ENCODE measurements at places on chromosomes 16 and 17.

GRCh38 chr16:24204150-24204665 is 51.9 kb upstream of the CACNG3 start:
- no peak for DNase-seq

GRCh38 chr16:27202923-27203506 is 311 bp upstream of the KDM8 start:
- DNase-seq: peak; percentile 93

- no peak for DNase-seq
These were observed 310.2 kb upstream of the SALL1 start for GRCh38 chr16:51461255-51461654.

GRCh38 chr17:64441772-64442540 is 7.0 kb upstream of the MILR1 start:
- DNase-seq: peak; percentile 35

GRCh38 chr17:4616476-4616875 is 25.0 kb downstream of the ALOX15 start:
- DNase-seq: no peak

- no peak for DNase-seq
These were observed 29.8 kb upstream of the RASD1 start for GRCh38 chr17:17525956-17526355.

DNA sequence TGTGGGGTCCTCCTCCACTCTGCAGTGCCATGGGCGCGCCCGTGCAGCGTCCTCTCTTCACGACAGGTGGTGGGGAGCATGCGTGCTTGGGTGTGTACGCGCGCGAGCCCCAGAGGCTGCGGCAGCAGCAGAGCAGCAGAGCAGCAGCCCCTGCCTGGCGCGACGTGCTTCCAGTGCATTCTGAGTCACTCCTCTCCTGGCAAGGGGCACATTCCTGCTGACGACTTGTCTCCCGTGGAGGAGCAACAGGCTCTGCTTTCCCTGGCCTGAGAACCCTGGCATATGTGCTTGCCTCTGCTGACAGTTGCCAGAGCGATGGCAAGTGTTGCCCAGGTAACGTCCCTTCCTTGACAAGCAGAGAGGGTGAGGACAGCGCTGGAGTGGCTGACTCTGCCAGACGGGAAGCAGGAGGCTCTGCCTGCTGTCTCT is 133.8 kb upstream of the PLCG2 start:
- no peak for DNase-seq

DNA sequence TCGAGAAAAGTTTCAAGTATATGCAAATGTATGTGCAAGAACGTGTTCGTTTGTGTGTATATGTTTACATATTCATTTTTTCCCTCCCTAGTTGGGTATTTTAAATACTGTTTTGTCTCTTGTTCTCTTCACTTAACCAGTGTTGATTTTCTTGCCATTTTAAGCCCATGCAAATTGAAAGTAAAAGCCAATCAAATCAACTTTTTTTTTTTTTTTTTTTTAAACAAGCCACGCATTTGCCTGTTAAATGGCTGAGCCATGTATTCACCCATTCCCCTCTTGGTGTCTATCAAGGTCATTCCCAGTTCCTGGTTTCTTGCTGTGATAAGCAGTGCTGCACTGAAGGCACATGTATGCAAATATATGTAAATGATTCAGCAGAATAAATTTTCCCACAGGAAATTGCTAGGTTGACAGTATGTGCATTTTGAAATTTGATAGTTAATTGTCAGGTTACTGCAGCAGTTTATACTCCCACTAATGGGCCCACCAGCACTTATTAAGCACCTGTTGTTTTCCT is 12.2 kb downstream of the ABCC1 start:
- no peak for DNase-seq

DNA sequence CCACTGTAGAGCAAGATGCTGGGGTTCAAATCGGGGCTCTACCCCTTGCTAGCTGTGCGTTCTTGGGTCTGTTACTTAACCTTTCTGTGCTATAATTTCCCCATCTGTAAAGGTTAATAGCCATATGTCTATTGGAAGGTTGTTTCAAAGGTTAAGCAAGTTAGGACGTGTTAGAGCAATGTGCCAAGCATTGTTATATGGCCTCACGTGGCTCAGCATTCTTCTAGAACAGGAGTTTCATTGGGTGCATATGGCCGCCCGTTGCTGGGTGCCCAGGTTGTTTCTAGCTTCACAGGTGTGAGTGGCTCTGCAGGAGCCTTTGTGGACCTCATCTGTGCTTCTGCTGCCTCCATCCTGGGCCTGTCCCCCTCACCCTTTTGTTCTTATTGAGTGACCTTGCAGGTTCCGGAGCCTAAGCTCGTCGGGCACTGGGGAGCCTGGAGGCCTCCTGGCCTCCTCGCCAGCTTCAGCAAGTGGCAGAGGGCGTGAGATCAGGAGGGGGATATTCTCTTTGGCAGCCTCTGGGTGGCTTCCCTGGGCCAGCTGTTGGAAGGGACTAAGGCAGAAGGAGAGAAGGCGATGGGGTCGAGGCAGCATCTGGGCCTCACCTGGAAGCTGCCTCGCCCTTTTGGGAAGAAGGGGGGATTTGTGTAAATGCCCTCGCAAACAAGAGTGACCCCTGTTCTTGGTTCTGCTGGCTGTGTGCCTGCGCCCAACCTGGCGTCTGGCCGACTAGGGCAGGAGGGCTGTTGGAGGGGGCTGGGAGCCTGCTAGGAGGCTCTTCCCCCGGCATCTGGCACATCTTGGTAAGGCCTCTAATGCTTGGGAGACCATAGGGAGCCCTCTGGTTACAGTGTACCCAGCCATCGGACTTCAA is 80.2 kb upstream of the CIBAR2 start:
- DNase-seq: no peak

DNA sequence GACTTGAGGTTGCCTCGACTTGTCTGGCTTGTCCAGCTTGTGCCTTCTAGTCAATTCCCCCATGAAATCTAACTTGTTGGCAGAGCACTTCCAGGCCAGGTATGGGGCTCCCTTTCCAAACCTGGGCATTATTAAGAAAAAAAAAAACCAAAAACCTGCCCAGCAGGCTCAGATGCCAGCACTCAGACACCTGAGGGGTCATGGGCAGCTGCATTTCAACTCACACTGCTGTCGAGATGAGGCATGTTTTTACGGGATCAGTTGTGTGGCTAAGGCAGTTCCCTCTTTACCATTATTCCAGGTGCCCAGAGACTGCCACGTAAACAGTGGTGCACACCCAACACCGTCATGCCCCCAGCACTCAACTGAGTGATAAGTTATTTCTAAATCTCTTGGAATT is 17.8 kb downstream of the TMEM11 start:
- DNase-seq: no peak

DNA sequence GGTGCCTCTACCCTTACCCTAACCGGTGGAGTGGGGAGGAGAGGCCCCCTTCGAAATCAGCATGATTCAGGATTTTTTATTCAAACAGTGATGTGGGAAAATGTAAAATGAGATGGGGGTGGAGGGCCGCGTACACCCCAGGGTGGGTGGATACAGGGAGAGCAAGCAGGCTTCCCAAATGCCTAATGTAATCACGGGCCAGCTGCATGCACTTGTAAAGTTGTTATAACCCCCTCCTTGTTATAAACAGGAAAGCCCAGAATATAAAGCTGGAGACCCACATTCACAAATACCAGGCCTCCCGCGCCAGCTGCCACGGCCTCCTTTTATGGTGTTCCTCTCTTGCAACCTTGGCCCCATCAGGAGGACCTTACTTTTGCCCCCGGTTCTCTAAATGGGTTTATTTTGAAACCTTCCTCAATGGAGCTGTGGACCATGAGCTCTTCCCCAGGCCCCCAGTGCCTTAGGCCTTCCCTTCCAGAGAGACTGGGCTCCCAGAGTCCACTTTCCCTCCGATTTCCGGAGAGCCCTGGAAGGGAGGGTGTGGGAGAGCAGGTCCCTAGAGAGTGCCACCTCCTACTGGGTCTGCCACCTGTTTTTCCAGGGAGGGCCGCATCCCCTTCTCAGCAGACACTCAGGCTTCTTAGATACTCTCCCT is 906 bp upstream of the FOXL1 start:
- DNase-seq: no peak

GRCh38 chr17:72702998-72703397 is 389.5 kb downstream of the SLC39A11 start:
- DNase-seq: no peak

- DNase-seq: no peak
These were observed 381.0 kb upstream of the TNRC6C start for GRCh38 chr17:77577491-77577890.

DNA sequence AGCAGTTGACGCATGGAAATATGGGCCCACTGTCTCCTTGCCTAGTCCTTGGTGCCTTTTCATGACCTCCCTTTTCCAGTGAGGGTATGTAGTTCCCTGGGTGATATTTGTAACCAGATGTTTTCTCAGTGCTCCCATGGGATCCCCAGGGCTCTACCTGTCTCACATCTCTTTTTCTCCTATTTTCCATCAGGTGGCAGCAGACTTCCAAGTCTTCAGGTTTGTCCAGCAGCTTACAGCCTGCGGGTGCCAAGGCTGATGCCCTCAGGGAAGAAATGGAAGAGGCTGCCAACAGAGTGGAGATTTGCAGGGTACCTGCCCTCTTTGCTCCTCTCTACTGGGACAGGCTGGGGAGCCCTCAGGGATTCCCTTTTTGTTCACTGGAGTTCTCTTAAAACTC is 89.1 kb downstream of the ELAC2 start:
- DNase-seq: no peak

DNA sequence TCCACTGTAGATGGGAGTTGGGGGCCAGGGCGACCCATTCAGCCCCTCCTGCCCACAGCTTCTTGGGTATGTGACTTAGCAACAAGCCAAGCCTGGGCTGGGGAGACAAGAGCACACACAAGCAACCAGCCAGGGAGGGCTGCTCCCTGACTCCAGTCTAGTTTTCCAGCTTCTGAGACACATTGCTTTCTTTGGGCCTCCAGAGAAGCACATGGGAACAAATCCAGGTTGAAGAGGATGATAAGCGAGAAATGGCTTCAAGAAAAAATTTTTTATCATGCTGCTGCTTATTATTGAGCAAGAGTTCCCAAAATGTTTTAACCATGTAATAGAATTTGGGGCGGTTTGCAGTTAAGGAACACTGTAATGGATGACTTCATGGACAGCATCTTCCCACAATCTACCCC is 173.7 kb downstream of the SOX9 start:
- no peak for DNase-seq

DNA sequence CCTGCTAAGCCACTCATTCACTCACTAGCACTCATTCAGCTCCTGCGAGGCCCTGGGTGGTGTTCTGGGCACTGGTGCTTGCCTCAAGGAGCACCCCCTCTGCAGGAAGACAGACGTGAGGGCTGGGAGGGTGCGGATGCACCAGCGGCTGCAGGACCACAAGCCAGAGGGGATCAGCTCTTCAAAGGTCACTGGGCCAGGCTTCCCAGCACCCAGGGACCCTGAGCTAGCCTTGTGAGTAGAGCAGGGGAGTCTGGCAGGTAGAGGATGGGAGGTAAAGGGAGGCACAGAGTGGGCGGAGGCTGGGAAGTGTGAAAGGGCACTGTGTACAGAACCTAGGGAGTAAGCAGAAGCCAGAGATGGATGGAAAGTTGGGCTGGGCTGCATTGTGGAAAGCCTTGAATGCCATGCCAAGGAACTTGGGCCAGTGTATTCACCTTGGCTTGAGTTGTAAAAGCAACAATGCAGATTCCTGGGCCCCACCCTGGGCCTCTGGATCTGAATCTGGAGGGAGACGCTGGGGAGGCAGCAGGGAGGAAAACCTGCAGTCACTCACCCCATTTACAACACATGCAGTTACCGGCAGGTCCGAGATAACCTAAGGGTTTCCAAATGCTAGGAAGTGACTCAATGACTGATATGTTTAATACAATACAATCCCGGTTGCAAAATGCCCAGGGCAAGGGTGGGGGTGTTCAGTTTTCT is 1.7 kb downstream of the IL4R start:
- DNase-seq: peak; percentile 74

- no peak for DNase-seq
These were observed 93.7 kb downstream of the SDK2 start for GRCh38 chr17:73550556-73550955.

GRCh38 chr17:49576917-49577649 is 1.4 kb downstream of the NXPH3 start:
- no peak for DNase-seq
